Activated CD4-positive, alpha-beta T cell treated with anti-CD3 and anti-CD28 coated beads, Interleukin-2, amount 10 ng/mL, durations not matched to agents 24 days and 14 days (primary cell): ENCODE measurements at places on chromosomes 2 and 18.
A peak's percentile ranks its signal among the peaks of the same experiment; 100 is the strongest.

DNA sequence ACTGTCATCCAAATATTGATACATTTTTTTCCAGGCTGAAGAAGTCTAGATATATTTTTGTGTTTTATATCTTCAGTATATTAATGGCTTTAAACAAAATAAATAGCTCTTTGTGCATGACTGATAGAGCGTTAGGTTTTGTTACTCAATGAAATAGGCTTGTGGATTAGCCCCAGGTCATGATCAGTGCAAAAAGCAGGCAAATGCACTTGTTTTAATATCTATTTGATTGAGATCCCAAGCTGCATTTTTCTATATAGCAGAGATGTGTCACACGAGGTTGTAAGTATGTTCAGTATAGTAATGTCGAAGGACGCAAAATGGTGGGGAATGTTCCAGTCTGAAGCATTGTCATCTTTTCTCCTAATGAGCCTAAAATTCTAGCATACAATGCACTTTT, 198.5 kb downstream of the ZNF407 start:
- no peak overlapping the region for H3K27ac ChIP-seq
- no peak for DNase-seq
- no peaks in the 10 kb centered on the region for H3K36me3 ChIP-seq
- H3K4me3 ChIP-seq = no peak overlapping the region
- peaks cover 5% of the 10 kb centered on the region for H3K4me1 ChIP-seq
- no peaks in the 10 kb centered on the region for H3K27me3 ChIP-seq

DNA sequence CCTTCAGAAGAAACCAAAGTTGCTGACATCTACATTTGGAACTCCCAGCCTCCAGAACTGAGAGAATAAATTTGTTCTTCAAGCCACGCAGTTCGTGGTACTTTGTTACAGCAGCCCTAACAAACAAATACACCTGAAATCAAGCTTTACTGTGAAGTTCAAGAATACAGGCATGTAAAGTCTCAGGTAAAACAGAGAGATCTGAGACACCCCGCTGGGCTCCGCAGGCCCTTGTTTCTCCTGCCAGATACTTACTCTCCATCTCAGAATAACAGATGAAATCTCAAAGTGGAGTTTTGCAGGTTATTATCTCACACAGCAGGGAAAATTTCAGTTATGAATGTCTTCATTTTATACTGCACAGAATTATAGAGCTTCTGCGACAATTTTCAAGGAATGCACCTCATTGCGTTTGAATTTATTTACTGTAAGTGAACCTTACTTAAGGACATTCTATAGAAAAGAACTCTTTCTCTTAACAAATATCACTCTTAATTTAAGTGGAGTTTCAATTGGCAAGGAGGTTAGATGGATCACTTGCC, 492.4 kb upstream of the LRATD1 start:
- no peaks in the 10 kb centered on the region for H3K27me3 ChIP-seq
- DNase-seq = no peak
- H3K27ac ChIP-seq = no peak overlapping the region
- no peaks in the 10 kb centered on the region for H3K4me1 ChIP-seq
- no peak overlapping the region for H3K4me3 ChIP-seq

DNA sequence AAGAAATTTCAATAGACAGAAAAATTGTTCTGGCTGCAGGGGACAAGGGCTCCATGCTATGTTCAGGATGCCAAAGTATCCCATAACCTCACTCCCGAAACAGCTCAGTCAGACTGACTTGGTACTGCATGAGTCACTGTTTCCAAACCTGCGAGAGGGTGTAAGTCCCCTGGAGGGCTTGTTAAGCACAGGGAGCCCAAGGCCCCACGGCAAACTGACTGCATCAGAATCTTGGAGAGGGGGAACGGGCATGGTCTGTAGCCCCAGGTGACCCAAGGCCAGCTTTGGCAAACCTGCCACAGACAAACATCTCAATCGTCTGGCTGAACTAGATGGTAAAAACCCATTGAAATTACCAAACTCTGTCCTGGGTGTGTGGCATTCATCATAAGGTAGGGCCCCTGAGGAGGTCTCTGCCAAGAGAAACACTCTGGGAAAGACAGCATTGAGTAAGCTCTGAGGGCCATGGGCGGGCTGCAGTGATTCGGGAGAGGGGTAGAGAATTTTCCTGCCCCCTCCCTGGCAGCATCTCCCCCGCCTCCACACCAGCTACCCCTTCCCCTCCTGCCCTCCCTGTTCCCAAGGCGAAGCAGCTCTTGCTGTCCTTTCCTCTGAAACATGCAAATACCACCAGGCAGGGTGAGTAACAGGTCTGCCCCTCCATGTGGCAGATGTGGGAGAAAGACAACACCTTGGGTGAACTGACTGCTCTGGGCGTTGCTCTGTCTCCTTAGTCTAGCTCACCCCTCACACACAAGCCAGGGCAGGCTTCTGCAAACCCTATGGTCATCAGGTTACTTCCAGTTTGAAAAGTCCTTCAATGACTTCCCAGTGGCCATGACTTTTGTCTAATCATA, 274.7 kb upstream of the SIX2 start:
- H3K4me1 ChIP-seq = no peaks in the 10 kb centered on the region
- H3K36me3 ChIP-seq = no peaks in the 10 kb centered on the region
- H3K27ac ChIP-seq = no peak overlapping the region
- H3K27me3 ChIP-seq = peaks cover 12% of the 10 kb centered on the region

GRCh38 chr2:35538796-35539195, 816.8 kb upstream of the CRIM1 start:
- no peak overlapping the region for H3K27ac ChIP-seq
- no peak overlapping the region for H3K4me3 ChIP-seq
- H3K36me3 ChIP-seq = no peaks in the 10 kb centered on the region
- no peaks in the 10 kb centered on the region for H3K4me1 ChIP-seq

DNA sequence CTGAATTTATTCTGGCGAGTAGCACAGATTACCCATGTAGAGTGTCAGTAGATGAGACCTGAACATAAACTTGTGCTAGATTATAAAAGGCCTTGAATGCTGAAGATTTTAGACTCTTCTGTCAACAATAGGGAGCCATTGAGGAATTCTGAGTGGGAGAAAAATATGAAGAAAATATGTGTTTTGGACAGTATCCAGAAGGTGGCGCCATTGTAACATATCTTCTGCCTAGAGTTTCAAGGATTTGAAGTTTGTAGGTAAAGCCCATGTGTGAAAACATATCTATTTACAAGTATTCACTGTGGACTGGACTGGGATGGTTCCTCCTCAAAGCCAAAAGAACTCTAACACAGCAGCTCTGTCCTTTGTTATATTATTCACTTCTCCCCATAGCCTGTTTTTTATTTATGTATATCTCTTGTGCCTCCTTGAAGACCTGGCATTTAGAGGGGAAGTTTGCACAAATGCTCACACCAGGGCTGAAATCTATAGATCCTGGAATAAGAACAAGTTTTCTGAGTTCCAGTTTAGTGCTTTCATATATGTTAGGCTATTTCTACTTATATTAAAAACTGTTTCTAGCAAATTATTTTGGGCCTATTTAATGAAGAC, 124.9 kb downstream of the RDH14 start:
- H3K27me3 ChIP-seq = peaks cover 8% of the 10 kb centered on the region
- no peaks in the 10 kb centered on the region for H3K4me1 ChIP-seq
- DNase-seq = peak; percentile 65
- H3K36me3 ChIP-seq = no peaks in the 10 kb centered on the region
- H3K4me3 ChIP-seq = no peak overlapping the region

- no peaks in the 10 kb centered on the region for H3K36me3 ChIP-seq
- no peak for DNase-seq
- peaks cover 3% of the 10 kb centered on the region for H3K4me1 ChIP-seq
- H3K27me3 ChIP-seq = peaks cover 43% of the 10 kb centered on the region
- no peak overlapping the region for H3K4me3 ChIP-seq
- H3K27ac ChIP-seq = no peak overlapping the region
These were observed 64.8 kb upstream of the ID2 start for GRCh38 chr2:8617048-8617447.

GRCh38 chr2:137910641-137911040, 53.6 kb upstream of the HNMT start:
- H3K27me3 ChIP-seq = no peaks in the 10 kb centered on the region
- H3K27ac ChIP-seq = no peak overlapping the region
- no peak overlapping the region for H3K4me3 ChIP-seq
- no peaks in the 10 kb centered on the region for H3K36me3 ChIP-seq

DNA sequence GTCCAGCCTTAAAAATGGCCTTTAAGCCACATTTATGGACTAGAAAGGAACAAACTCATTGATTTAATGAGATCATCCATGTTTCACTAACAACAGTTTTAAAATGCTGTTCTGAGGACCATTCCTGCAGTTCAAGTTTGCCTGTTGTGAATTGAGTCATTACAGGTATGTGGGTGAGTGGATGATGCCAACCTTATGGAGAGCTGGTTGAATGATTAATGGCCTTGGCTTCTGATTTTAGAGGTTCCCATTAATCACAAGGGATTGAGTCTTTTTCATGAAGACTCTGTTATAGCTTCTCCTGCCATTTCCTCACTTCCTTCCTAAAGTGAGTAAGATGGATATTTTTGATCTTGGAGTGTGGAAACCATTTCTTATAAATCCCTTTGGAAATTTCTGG, 459.8 kb upstream of the SLC14A2 start:
- no peaks in the 10 kb centered on the region for H3K27me3 ChIP-seq

GRCh38 chr2:128623776-128624761, 305.4 kb upstream of the HS6ST1 start:
- H3K27me3 ChIP-seq = peaks cover 44% of the 10 kb centered on the region
- peak overlapping the region; percentile 58 for H3K4me3 ChIP-seq
- H3K27ac ChIP-seq = no peak overlapping the region
- H3K36me3 ChIP-seq = no peaks in the 10 kb centered on the region
- peaks cover 13% of the 10 kb centered on the region for H3K4me1 ChIP-seq
- DNase-seq = peak; percentile 79

DNA sequence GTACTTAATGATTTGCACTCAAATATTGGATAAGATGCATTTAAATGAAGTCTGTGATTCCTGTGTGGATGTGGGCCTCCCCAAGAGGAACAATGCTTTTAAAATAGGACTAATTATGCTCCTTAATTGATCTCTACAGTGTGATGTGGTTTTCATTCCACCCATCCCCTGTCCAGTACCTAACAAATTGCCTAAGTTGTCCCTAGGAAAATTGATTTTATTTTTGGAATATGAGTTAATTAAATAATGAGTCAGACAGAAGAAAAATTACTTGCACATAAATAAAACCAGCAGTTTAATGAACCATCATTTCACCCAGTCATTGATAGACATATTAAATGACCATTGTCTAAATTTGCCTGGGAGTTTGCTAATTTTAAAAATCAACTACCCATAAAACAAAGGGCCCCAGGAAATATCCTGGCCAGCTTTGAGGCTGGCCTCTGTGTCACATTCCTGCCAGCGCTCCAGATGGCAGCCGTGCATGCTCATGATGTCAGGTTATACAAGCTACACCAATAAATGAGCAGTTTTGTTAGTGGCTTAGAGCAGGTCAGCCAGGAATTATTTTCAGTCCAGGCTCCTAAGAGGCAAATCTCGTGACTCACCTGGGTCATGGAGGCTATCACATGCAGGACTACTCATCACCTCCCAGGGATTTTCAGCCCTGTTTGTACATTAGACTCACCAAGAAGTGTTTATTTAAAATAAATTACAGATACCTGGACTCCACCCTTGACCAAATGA, 31.9 kb downstream of the ABHD3 start:
- H3K36me3 ChIP-seq = peaks cover 8% of the 10 kb centered on the region
- no peaks in the 10 kb centered on the region for H3K27me3 ChIP-seq
- no peak for DNase-seq

GRCh38 chr2:13917958-13918357, 714.6 kb upstream of the LRATD1 start:
- no peaks in the 10 kb centered on the region for H3K27me3 ChIP-seq
- H3K36me3 ChIP-seq = no peaks in the 10 kb centered on the region
- no peaks in the 10 kb centered on the region for H3K4me1 ChIP-seq

GRCh38 chr2:170576296-170576695, 138.8 kb upstream of the SP5 start:
- H3K27ac ChIP-seq = no peak overlapping the region
- no peak overlapping the region for H3K4me3 ChIP-seq
- DNase-seq = no peak
- no peaks in the 10 kb centered on the region for H3K36me3 ChIP-seq
- H3K27me3 ChIP-seq = peaks cover 9% of the 10 kb centered on the region

GRCh38 chr2:118994172-118994700, 52.2 kb downstream of the MARCO start:
- H3K36me3 ChIP-seq = no peaks in the 10 kb centered on the region
- no peaks in the 10 kb centered on the region for H3K27me3 ChIP-seq
- H3K4me1 ChIP-seq = no peaks in the 10 kb centered on the region

DNA sequence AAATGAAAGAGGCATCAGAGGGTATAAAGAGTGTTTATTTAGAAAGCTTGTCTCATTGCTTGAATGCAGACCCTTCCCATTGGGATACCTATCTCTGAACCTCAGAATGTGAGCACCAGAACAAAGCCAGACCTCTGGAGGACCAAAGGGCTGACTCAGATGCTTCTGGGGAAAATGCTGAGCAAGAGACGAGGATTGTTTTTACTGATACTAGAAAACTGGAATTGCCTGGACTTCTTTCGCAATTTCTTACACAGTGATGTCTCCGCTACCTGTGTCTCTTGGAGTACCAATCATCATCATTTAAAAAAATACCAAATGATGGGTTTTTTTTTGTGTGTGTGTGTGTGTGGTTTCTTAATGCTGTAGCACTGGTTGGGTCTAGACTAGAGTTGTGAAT, 55.6 kb upstream of the CCDC85A start:
- H3K27ac ChIP-seq = no peak overlapping the region
- no peak for DNase-seq
- no peaks in the 10 kb centered on the region for H3K27me3 ChIP-seq
- no peak overlapping the region for H3K4me3 ChIP-seq
- no peaks in the 10 kb centered on the region for H3K36me3 ChIP-seq

DNA sequence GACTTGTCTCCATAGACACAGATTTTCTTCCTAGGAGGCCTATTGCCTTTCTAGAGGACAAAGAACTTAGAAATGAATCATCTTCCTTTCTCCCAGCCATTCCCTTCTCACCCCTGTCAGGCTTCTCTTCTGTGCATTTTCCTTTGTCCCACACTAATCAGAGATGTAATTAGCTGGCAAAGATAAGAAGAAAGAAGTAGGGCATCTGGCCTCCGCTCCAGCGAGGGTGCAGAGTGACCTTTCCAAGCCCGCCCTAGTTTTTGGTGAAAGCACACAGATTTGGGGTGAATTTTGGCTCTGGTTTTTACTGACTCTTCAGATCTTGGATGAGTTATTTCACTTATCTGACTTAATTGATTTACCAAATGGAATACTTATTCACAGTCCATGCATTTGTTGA, 626.5 kb downstream of the ZEB2 start:
- H3K4me1 ChIP-seq = no peaks in the 10 kb centered on the region
- no peak overlapping the region for H3K4me3 ChIP-seq
- no peak overlapping the region for H3K27ac ChIP-seq
- peaks cover 22% of the 10 kb centered on the region for H3K27me3 ChIP-seq
- DNase-seq = no peak
- H3K36me3 ChIP-seq = no peaks in the 10 kb centered on the region
